ENCODE measurements at places on chromosomes 7 and 10. TPM values are rescaled to one million over a fixed set of nuclear protein-coding genes. Genes with fewer than 3 reads are reported as not detected.

GRCh38 chr10:50679149-50679548, 55.4 kb upstream of the SGMS1 start:
- DNase-seq: no peak

CHRM2 gene
- total RNA-seq: 0.24 TPM

DNA sequence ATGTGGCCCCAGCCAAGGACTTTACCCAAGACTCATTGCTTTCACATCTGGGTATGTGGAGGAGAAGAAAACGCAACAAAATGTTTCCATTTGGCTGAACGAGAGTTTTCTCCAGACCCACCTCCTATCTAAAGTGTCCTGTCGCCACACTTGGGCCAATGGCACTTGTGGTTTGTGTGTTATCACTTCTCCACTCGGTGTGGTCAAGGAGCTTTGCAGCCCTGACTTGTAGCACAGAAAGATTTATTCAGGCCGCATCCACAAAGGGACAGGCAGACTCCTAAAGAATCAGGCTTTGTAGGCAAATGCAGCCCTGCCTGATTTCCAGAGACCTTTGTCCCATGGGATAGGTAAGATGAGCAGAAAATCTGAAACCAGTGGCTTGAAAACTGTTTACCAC, 12.8 kb upstream of the LRRC4 start:
- DNase-seq: no peak

PON1 gene
- total RNA-seq: not detected

DNA sequence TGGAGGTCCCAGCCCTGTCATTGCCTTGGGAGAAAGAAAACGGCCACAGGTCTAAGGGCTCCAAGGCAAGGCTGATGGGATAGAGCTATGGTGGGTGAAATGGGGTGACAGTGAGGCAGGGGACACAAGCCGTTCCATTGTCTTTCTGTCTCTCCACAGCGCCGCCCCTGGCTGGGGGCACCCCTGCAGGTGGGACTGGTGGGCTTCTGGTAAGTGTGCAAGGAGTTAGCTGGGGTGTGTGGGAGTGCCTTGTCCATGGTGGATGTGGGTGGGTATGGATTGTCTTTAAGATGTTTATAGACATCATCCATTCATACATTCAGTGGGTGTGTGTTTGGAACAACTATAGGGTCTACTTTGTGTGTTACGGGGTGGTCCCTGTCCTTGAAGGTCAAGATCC, 7.5 kb downstream of the SFXN3 start:
- no peak for DNase-seq

DNA sequence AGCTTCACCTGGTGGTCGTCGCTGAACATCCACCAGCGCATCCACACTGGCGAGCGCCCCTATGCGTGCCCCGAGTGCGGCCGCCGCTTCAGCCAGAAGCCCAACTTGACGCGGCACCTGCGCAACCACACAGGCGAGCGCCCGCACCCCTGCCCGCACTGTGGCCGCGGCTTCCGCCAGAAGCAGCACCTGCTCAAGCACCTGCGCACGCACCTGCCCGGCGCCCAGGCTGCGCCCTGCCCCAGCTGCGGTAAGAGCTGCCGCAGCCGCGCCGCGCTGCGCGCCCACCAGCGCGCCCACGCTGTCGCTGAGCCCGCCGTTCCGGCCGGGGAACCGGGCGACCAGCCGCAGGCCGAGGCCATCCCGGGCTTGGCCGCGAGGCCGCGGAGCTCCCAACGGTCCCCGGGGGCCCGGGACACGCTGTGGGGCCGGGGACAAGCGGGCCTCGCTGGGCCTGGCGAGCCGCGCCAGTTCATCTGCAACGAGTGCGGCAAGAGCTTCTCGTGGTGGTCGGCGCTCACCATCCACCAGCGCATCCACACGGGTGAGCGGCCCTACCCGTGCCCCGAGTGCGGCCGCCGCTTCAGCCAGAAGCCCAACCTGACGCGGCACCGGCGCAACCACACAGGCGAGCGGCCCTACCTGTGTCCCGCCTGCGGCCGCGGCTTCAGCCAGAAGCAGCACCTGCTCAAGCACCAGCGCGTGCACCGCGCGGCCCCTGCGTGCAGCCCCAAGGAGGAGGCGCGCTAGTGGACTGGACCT, 18.4 kb downstream of the ZNF775 start:
- DNase-seq: no peak

DNA sequence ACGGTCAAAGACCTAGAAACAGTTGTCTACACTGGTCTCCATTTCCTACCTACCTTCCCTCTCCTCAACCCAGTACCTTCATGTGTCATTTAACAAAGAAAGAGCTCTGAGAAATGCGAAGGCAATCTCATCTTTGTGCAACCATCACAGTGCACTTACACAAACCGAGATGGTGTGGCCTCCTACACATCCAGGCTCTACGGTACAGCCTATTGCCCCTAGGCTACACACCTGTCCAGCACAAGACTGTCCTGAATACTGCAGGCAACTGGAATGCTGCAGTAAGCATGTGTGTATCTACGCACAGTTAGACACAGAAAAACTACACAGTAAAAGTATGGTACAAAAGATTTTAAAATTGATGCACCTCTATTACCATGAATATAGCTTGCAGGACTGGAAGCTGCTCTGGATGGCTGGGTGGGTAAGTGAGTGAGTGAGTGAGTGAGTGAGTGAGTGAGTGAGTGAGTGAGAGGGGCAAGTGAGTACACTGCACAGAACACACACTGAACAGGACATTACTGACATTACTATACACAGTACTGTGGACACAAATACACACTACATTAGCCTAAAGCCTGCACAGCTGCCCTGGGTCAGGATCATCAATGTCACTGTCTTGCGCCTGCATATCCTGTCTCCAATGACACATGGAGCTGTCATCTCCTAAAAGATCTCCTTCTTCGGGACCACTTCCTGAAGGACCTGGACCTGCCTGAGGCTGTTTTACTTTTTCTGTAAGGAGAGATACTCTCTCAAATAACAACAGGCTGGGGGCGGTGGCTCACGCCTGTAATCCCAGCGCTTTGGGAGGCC, 18.5 kb downstream of the ITGB1 start:
- no peak for DNase-seq

DNA sequence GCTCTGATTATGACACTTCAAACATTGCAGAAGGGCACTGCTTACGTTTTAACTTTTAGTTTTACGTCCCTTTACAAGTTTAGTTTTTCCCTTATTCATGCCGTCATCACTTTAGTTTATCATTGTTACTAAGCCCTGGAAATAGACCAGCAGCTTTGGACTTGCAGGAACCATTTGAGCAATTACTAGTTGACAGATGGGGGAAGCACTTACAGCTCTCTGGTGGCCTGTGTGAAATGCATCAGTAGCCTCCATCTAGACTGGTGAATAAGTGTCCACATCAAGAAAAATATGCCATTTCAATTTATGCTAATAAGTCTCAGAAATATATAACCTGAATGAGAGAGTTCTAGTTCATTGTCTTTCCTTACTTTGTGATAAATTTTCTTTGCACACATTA, 194.9 kb upstream of the GRM3 start:
- no peak for DNase-seq

GRCh38 chr7:132646052-132646451, 69.8 kb upstream of the PLXNA4 start:
- no peak for DNase-seq

NME8 gene
- not detected for total RNA-seq

DNA sequence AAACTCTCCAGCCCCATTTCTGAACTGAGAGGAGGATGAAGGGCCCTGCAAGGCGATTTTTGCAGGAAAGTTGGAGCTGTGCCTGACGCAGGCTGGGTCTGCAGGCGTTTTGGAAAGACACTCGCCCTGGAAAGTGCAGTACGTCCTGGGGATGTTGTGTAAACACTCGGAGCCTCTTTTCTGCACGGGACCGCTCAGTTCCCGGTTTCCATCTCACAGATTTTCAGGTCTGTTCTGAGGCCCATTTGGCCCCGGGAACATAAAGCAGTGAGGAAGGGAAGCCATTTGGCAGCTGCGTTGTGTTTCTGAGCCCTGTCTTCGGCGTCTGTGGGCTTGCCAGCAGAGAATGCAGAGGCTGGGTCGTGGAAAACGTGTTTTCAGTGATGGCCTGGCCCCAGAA, 655.0 kb upstream of the MGMT start:
- DNase-seq: no peak

GRCh38 chr10:121696854-121697253, 98.6 kb upstream of the FGFR2 start:
- DNase-seq: no peak

Data from SJSA1 (cell line).